Right renal pelvis (tissue), 4 donors: ENCODE measurements at places on chromosomes 7 and 10. TPM values are rescaled to one million over a fixed set of nuclear protein-coding genes. Genes with fewer than 3 reads are reported as not detected.

The CASTOR2 gene
- 4.9 TPM for polyA plus RNA-seq

The OR2A2 gene
- not detected for polyA plus RNA-seq

The AKR1C3 gene
- polyA plus RNA-seq, result 81.7 TPM

The CEP55 gene
- polyA plus RNA-seq, result 16.1 TPM

GRCh38 chr7:133560900-133561299 lies 308.0 kb downstream of the EXOC4 start:
- no peak for DNase-seq

- no peak for DNase-seq
Measured at GRCh38 chr10:17683541-17683940, 39.6 kb downstream of the STAM start.

GRCh38 chr7:148807436-148807835 lies 76.7 kb downstream of the EZH2 start:
- DNase-seq, result no peak

GRCh38 chr7:16067711-16068110 lies 353.6 kb downstream of the CRPPA start:
- no peak for DNase-seq

DNA sequence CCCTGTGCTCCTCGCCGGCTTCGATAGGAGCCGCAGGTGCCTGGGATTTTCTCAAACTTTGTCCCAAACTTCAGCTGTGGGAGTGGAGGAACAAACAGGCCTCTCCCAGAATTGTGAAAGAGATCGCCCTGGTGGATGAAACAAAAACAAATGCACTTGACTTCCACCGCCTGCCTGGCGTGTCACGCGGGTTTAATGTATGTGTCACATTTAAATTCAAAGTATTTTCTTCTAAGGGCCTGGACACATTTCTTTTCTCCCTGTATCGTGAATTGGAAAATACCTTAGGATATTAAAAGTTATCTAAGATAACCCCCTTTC lies 694 bp upstream of the WASL start:
- DNase-seq, result no peak

DNA sequence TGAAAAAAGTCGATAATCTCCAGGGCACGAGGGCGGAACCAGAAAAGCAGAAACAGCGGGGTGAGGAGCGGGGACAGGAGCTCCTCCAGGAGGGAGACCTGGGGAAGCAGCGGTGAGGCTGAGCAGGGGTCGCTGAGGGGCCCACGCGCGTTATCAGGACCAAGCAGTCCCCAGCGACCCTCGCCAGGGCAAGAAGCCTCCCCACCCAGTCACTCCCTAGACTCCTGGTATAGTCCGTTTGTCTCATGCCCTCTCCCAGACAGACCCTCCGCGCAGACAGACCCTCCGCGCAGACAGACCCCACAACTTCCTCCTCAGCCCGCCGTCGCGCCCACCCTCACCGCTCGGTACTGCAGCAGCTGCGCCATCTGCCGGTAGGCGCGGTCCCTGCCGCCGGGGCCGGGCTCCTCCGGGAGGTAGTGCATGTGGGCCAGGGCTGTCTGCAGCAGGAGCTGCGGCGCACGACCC lies 6.3 kb downstream of the ATG9B start:
- DNase-seq, result no peak

GRCh38 chr7:27176524-27176845 lies 2.4 kb upstream of the HOXA10 start:
- no peak for DNase-seq

GRCh38 chr7:70657571-70657970 lies 474.4 kb upstream of the GALNT17 start:
- DNase-seq, result no peak

DNA sequence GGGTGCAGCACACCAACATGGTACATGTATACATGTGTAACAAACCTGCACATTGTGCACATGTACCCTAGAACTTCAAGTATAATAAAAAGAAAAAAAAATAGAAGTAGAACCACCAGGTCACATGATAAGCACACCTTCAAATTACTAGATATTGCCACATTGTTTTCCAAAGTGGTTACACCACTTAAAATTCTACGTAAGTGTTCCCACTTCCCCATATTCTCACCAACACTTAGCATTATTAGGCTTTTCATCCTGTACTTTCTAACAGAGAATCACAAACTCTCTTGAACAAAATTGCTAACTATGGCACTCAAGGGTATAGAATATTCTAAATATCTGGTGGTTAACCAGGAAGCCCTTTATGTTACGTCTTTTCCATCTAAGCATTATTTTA lies 22.6 kb downstream of the SH3PXD2A start:
- DNase-seq, result no peak

- DNase-seq, result no peak
Measured at GRCh38 chr7:135803143-135803542, 54.5 kb upstream of the FAM180A start.

DNA sequence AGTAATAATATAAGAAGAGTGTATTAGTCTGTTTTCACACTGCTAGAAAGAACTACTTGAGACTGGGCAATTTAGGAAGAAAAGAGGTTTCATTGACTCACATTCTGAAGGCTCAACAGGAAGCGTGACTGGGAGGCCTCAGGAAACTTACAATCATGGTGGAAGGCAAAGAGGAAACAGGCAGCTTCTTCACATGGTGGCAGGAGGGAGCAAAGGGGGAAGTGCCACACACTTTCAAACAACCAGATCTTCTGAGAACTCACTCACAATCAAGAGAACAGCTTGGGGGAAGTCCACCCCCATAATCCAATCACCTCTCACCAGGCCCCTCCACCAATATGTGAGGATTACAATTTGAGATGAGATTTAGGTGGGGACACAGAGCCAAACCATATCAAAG lies 212.5 kb upstream of the HDAC9 start:
- no peak for DNase-seq

GRCh38 chr7:128937271-128937646 lies 468 bp upstream of the IRF5 start:
- no peak for DNase-seq

DNA sequence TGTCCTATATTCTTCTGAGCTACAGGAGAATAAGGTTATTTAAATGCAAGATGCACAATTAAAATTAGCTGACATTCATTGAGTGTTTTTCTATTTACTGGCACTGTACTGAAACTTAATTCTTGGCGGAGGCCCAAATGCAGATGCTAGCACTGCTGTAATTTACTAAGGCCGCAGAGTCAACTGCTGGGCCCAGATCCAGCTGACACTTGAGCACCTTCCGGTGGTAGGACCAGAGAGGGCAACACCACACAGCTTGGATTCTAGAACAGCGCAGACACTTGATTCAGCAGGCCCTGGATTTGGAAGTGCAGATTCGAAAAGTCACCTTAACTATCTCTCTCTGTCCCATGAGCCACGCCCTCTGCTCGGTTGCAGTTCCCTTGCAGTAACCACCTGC lies 228.6 kb upstream of the TMEM72 start:
- no peak for DNase-seq

DNA sequence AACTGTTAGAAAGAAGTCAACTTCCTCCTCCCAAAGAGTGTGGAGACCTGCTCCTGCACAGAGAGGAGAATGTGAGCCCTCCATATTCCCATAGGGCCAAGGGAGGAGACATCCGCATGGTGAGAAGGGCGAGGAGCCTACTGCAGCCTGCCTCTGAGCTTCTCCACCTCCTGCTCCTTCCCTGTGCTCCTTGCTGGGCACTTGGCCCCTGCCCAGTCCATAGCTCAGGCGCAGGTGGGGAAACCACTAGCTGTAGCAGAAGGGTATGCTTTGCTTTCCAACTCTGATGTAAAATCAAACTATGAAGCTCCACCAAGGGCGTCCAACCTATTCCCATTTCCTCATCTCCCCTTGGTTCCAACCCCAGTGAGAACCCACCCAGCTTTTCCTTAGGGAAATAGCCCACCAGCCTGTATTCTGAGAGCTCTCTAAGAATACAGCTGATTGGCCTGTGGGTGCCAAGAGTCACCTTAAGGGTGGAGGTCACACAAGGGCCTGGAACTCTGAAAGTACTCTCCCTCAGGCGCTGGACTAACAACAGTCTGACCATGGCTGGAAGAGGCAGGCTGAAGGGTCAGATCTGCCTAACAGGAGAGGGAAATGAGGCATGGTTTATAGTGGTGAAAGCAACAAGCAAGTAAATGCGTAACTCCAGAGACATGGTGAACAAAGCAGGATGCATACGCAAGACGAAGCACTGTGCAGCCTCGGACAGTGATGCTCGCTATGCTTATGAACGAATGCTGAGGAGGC lies 13.9 kb downstream of the ZNF488 start:
- no peak for DNase-seq
